Liver (tissue), 10 donors: ENCODE measurements at places on chromosomes 11 and 22.

GRCh38 chr11:36540998-36541397 is 26.8 kb upstream of the RAG1 start:
- DNase-seq = no peak

DNA sequence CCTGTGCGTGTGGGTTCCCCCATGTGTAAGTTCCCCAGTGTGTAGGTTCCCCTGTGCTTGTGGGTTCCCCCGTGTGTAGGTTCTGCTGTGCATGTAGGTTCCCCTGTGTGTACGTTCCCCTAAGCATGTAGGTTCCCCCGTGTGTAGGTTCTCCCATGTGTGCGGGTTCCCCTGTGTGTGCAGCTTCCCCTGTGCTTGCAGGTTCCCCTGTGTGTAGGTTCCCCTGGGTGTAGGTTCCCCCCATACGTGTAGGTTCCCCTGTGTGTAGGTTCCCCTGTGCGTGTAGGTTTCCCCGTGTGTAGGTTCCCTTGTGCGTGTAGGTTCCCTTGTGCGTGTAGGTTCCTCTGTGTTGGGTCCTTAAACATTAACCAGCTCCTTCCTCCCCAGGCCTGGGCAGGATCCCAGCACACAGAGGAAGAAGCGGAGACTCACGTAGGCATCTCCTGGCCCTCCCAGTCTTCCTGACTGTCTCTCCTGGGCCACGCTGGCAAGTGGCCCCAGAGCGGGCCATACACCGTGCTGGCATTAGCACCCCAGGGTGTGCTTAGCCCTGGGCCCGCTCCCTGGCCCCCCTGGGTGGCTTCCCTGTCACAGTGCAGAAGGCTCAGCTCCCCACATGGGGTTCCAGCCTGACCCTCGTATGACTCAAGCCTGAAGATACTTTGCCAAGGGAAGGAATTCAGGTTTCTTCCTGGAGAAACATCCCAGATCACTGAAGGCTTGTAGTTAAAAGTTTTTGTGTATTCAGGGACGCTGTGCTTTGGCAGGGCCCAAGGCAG is 2.8 kb upstream of the GRAMD4 start:
- no peak for DNase-seq

- no peak for DNase-seq
These were observed 97.5 kb downstream of the LUZP2 start for GRCh38 chr11:24594401-24594800.

GRCh38 chr11:10641177-10641911 is 52.2 kb downstream of the IRAG1 start:
- DNase-seq = no peak

- DNase-seq = no peak
These were observed 168.5 kb downstream of the MPPED1 start for GRCh38 chr22:43580271-43580750.

DNA sequence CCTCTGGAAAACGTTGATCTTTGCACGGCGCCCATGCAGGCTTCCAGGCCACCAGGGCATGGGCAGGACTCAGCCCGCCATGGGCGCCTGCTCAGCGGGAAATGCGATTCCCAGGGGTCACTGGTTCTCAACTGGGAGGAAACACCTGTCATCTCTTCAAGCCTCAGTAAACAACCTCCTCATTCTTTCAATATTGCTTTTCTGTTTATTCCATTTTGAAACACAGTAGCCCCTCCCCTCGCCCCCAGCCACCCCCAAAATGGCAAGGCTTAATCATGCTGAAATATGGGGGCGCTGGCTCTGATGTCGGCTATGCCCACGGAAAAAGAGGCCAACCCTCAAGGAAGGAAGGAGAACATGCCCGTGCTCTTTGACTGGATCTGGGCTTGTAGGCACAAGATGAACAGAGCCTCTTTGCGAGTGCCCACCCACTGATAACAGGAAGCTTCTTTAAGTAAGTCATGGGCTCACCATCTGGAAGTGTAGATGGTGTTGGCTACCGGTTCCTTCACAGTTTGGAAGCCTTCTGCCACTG is 594 bp upstream of the POU2AF1 start:
- no peak for DNase-seq

GRCh38 chr11:67429038-67429668 is 859 bp downstream of the RPS6KB2 start:
- DNase-seq = no peak

DNA sequence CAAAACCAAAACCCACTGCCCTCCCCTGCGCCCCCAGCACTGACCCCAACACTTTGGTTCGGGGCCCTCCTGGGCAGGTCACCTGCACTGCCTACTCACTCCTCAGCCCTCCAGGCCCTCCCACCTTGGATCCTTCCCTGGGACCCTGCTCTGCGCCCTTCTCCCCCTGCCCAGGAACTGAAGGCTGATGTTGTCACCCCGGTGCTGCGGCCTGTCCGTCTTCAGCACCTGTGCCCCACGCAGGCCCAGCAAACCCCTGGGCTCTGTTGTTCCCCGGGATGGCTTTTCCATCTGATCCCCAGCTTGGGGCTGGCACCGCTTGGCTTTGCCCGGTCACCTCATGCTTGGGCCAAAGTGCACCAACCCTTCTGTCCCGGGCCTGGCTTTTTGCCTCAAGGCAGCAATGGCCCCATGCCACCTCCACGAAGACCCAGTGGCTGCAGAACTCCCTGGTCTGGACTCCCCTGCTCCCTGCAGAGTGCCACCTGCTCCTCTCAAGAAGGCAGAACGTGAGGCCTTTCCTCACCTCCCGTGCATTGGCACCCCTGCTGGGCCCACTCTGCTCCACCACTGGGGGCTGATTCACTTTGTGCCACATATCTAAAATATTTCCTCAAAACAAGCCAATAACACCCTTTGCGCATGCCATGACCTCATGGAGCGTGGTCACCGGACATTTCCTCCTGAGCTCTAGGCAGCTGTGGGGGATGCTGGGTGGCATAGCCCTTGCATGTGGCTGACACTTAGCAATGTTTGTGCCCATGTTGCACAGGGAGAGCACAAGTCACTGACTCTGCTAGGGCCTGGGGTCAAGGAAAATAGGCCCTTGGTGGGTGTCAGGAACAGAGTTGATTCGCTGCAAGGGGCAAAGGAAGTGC is 8.8 kb downstream of the PPM1F start:
- DNase-seq = no peak

DNA sequence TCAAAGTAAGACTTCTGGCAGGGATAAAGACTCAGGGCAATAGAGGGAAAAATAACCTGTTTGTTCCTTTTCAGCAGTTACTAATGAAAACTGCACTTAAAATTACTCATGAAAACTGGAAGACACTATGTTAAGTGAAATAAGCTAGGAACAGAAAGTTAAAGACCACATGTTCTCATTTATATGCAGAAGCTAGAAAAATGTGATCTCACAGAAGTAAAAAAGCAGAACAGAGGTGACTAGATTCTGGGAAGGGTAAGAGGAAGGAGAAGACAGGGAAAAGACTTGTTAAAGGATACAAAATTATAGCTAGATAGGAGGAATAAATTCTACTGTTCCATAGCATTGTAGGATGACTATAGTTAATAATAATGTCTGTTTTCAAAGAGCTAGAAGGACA is 22.2 kb downstream of the HPS5 start:
- DNase-seq = no peak

DNA sequence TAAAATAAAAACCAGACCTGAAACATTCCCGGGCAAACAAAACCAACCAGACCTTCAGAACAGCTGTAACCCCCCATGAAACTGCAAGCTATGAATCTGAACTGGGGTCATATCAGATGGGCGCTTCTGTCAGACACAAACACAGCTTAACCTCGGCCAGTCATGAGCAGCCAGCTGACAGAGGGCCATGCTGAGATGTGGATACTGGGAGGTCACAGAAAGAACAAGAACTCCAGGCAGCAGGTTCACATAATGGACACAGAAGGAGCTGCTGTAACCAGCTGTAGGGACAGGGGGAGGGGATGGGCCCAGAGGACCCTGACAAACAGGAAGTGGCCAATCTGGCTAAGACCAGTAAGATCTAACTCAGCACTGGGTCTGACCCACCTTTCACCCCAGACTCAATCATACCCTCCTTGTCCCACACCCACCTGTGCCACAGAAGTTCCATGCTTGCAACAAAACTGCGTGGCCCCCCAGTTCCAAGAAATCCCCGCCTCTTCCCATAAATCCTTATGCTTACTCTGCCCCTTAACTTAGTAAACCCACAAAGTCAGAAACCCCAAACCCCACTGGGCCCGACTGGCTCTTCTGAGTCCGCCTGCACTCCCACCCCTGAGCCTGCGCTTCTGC is 4.0 kb downstream of the APOL4 start:
- DNase-seq = no peak

DNA sequence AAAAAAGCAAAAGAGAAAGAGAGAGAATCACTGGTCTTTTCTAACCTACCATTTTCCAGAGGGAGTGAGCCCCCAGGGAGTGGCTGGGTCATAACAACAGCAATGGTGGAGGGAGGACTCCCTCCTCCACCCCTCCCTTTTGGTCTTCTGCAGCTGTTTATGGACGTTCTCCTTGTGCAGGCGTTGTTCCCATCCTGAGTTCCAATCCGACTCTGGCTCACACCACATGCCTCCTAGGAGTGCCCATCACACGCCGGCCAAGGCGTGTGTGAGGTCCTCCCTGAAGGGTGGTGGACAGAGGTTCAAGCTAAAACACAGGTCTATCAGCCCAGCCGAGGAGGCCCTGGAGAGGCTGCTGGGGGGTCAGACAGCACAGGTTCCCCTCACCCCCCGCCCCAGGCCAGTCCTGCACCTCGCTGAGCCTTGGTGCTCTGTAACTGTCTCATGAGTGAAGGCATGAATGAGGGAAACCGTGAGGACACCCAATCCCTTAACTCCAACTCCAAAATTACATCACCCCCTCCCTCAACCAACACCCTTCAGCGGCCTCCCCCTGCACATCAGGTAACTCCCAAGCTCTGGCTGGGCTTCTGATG is 29.4 kb downstream of the IFT27 start:
- DNase-seq = no peak

GRCh38 chr22:21861851-21862250 is 5.6 kb downstream of the MAPK1 start:
- DNase-seq = no peak

- DNase-seq = no peak
These were observed 205.5 kb downstream of the CCT8L2 start for GRCh38 chr22:16387088-16387487.

DNA sequence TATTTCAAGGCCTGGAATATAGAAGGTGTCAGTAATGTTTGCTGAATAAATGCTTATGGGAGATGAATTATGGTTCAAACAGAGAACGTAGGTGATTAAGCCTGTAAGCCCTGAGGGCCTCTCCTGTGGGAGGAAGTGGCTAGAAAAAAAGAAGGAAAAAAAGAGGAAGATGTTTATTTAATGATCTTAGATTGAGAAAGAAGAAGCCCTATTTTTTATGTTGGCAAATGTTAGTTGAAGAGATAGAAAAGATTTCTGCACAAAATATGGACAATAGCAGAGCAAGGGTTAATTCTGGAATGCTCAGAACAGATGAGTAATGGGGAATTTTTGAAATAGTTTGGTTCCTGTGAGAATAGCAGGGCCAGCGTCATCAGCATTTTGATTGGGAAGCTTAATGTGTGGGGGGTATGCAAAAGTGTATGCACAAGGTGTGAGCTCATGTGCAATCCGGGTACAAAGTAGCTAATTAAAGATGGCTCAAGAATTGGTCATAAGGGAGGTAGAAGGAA is 95.7 kb downstream of the TEAD1 start:
- no peak for DNase-seq

- DNase-seq = no peak
These were observed 492 bp upstream of the LUZP2 start for GRCh38 chr11:24496386-24496735.

- no peak for DNase-seq
These were observed 28.6 kb downstream of the LRP5 start for GRCh38 chr11:68340784-68341556.

GRCh38 chr11:72614381-72614780 is 59.8 kb downstream of the PDE2A start:
- DNase-seq = no peak

DNA sequence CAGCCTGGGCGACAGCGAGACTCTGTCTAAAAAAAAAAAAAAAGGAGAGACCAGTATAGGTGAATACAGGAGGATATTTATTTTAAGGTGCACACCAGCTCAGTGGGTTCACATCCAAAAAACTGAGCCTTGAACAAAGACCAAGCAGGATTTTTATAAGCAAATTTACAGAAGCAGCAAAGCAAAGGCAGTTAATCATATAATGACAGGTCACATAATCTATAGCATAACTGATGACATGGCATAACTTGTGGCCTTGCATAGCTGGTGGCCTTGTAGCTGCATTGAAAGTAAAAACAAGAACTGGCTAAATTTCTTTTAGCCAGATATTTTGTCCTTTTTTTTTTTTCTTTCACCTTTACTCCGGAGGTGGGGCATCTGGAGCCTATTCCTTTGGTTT is 2.7 kb upstream of the PLAAT3 start:
- no peak for DNase-seq

DNA sequence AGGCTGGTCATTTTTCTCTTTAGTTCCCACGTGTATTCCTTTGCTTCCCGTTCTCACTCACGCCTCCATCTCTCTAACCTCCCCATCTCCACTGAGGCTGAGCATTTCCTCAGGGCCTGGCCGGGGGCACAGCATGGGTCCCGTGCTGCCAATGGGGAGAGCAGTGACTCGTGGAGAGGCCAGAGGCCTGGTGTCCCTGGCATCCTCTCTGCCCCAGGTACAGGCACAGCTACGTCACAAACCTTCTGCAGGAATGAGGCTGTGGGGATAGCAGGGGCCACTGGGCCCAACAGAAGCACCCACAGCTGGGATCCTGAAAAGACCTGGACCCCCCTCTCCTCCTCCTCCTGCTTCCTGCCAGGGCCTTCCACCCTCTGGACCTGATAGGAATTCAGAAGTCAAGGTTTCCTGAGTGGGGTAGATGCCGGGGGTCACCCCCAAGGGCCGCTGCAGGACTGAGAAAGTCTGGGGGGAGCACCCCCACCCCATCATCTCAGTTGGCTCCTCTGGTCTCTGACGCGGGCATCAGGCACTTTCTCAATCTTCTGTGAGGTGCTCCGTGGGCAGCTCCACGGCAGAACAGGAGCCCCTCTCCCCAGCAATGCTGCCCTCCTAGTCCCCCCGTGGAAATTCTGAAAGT is 11.8 kb downstream of the PNPLA5 start:
- no peak for DNase-seq

GRCh38 chr11:9613830-9614762 is 40.6 kb downstream of the WEE1 start:
- peak; percentile 86 for DNase-seq

DNA sequence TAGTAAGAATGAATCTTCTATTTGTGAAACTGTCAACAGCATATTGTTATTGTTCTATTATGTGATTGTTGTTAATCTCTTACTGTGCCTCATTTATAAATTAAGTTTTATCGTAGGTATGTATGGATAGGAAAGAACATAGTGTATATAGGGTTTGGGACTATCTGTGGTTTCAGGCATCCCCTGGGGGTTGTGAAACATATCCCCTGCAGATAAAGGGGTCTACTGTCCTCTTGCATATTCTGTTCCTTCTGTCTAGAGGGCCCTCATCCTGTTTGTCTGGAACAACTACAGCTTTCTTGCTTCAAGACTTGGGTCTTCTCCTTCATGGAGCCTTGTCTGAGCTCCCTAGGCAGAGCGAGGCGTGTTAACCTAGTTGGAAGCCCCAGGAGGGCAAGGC is 159.6 kb downstream of the KIRREL3 start:
- no peak for DNase-seq

- no peak for DNase-seq
These were observed 61.5 kb upstream of the PITPNB start for GRCh38 chr22:27980424-27981148.
